Stimulated activated CD8-positive, alpha-beta memory T cell treated with anti-CD3 and anti-CD28 coated beads, Interleukin-7, amount 100 ng/mL, for 1 hour (primary cell): ENCODE measurements at places on chromosomes 4 and X.

GRCh38 chrX:1491851-1492349 lies 39.2 kb upstream of the ASMTL start:
- DNase-seq, result no peak

- no peak for DNase-seq
Observed at GRCh38 chr4:100591161-100591876, 73.5 kb upstream of the EMCN start.

DNA sequence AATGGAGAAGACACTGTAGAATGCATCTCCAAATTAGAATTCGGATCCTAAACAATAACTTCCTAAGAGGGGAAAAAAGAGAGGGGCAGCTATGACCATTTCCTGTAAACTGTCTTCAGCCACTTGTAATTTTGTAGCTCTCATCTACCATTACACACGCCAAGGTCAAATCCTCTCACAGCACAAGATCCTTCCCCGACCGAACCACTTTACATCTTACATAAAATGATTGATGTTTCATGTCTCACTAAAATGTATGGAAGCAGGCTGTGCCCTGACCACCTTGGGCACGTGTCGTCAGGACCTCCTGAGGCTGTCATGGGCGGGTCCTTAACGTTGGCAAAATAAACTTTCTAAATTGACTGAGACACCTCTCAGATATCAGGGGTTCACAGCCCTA lies 24.1 kb upstream of the PBDC1 start:
- no peak for DNase-seq

DNA sequence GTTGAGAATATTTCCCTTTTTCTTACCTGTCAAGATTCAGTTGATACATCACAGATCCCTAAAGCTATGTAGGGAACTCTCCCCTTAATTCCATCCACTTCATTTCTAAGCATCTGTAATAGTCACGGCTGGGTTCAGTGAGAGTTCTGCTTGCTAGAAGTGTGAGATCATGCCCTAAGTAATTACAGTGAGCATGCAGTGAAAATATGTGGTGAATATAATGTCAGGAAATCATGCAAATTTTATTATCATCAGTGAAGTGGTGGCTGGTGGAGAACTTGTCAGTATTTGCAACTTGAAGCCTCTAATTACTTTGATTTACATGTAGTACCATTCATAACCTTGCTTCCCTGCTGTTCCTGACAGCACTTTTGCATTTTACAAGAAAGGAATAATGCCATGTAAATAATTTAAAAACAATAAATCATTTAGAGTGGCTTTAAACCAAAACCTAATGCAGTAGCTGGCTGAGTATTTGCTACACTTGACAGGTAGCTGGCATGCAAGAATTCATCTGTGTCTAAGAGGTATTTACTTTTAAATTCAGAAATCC lies 28.3 kb upstream of the CFAP299 start:
- no peak for DNase-seq

GRCh38 chr4:152828122-152828521 lies 48.4 kb downstream of the ARFIP1 start:
- no peak for DNase-seq

- no peak for DNase-seq
Observed at GRCh38 chrX:133302775-133303445, 84.8 kb upstream of the TFDP3 start.

DNA sequence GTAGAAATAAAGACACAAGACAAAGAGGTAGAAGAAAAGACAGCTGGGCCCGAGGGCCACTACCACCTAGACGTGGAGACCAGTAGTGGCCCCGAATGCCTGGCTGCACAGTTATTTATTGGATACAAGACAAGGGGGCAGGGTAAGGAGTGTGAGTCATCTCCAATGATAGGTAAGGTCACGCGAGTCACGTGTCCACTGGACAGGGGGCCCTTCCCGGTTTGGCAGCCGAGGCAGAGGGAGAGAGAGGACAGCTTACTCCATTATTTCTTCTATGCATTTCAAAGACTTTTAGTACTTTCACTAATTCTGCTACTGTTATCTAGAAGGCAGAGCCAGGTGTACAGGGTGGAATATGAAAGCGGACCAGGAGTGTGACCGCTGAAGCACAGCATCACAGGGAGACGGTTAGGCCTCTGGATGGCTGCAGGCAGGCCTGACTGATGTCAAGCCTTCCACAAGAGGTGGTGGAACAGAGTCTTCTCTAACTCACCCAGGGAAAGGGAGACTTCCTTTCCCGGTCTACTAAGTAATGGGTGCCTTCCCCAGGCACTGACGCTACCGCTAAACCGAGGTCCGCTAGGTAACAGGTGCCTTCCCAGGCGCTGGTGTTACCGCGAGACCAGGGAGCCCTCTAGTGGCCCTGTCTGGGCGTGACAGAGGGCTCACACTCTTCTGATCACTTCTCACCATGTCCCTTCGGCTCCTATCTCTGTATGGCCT lies 44.9 kb downstream of the ZBTB49 start:
- DNase-seq, result peak; percentile 48

DNA sequence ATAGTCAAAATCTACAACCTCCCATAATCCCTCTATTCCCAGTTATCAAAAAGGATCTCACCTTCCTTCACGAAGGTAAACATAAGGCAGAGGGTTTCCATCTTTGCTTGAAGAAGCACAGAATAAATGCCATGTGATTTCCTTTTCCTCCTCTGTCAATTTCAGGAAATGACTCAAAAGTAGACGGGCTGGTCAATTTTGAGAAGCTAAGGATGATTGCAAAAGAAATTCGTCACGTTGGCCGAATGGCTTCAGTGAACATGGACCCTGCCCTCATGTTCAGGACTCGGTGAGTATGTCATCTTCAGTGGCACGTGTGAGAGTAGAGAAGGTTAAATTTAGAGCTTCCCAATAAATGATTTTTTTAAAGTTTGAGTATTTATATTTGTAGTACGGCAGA lies 240.2 kb downstream of the RAPGEF2 start:
- DNase-seq, result no peak
